ENCODE measurements at places on chromosomes 3 and 15. TPM values are rescaled to one million over a fixed set of nuclear protein-coding genes. Genes with fewer than 3 reads are reported as not detected.

The CYP19A1 gene
- 1.1 TPM for total RNA-seq

The ACSBG1 gene
- total RNA-seq, result not detected

The CAV3 gene
- total RNA-seq, result not detected

The NTRK3 gene
- 2.0 TPM for total RNA-seq

The IGF2BP2 gene
- 27.5 TPM for total RNA-seq

The RARRES1 gene
- total RNA-seq, result 26.0 TPM

The IL17RB gene
- total RNA-seq, result not detected

The PCLAF gene
- total RNA-seq, result 11.0 TPM

The CFAP44 gene
- total RNA-seq, result 1.5 TPM

The ALDH1A3 gene
- total RNA-seq, result 59.3 TPM

The OSBPL10 gene
- total RNA-seq, result 13.5 TPM

The CHST13 gene
- not detected for total RNA-seq

The CYP1A2 gene
- total RNA-seq, result not detected

The ADGRG7 gene
- total RNA-seq, result not detected

The GOLGA6L9 gene
- total RNA-seq, result 0.06 TPM

The CIB2 gene
- total RNA-seq, result 4.9 TPM

The PDZRN3 gene
- 46.0 TPM for total RNA-seq

The ABHD6 gene
- total RNA-seq, result 4.4 TPM

The AZI2 gene
- total RNA-seq, result 75.9 TPM

The TM2D3 gene
- 25.9 TPM for total RNA-seq

The ACAN gene
- not detected for total RNA-seq

The SNURF gene
- total RNA-seq, result 2.0 TPM

The RPN1 gene
- 248 TPM for total RNA-seq

The OGG1 gene
- total RNA-seq, result 10.4 TPM

The IMPG2 gene
- total RNA-seq, result 0.20 TPM

The SLC28A2 gene
- not detected for total RNA-seq

The SLC12A8 gene
- total RNA-seq, result 2.6 TPM

The TMEM212 gene
- total RNA-seq, result not detected

The C3orf49 gene
- not detected for total RNA-seq

The XXYLT1 gene
- total RNA-seq, result 19.5 TPM

The SLC4A7 gene
- total RNA-seq, result 38.5 TPM

The CYP8B1 gene
- total RNA-seq, result not detected

The TIGIT gene
- not detected for total RNA-seq

The CRYGS gene
- 2.2 TPM for total RNA-seq

The SETD2 gene
- 23.5 TPM for total RNA-seq

The RETNLB gene
- total RNA-seq, result not detected

The DAZL gene
- total RNA-seq, result 0.10 TPM

The ALDH1L1 gene
- 93.4 TPM for total RNA-seq

The TLR9 gene
- total RNA-seq, result not detected

The GUCA1C gene
- not detected for total RNA-seq

The PP2D1 gene
- total RNA-seq, result not detected

The ANKRD63 gene
- not detected for total RNA-seq

The SAMMSON gene
- total RNA-seq, result not detected

The UNC13C gene
- total RNA-seq, result not detected

The LPP gene
- total RNA-seq, result 44.7 TPM

The RAB6B gene
- total RNA-seq, result 1.7 TPM

The LYZL4 gene
- not detected for total RNA-seq

Measured in cardiac ventricle fibroblast (primary cell).